NCI-H460 (cell line): ENCODE measurements at places on chromosomes 2 and 18.
A peak's percentile ranks its signal among the peaks of the same experiment; 100 is the strongest.

- DNase-seq, result no peak
These were observed 98.7 kb downstream of the PLA2R1 start for GRCh38 chr2:159963700-159964099.

- no peak for DNase-seq
These were observed 108.5 kb downstream of the TTC32 start for GRCh38 chr2:19793132-19793750.

GRCh38 chr2:60820416-60821132 is 60.8 kb upstream of the REL start:
- DNase-seq, result no peak

GRCh38 chr18:37548679-37549289 is 16.8 kb downstream of the CELF4 start:
- no peak for DNase-seq

- DNase-seq, result no peak
These were observed 31.0 kb upstream of the SNTG2 start for GRCh38 chr2:919672-920071.

- DNase-seq, result peak; percentile 24
These were observed 256.7 kb downstream of the HDAC4 start for GRCh38 chr2:239143858-239144712.

- no peak for DNase-seq
These were observed 208.6 kb downstream of the MYO1B start for GRCh38 chr2:191453761-191454160.

GRCh38 chr2:207229161-207229560 is 63.4 kb upstream of the KLF7 start:
- DNase-seq, result no peak

- DNase-seq, result no peak
These were observed 8.7 kb upstream of the HTR2B start for GRCh38 chr2:231133365-231134099.

GRCh38 chr18:13635046-13635445 is 91.3 kb downstream of the FAM210A start:
- no peak for DNase-seq

DNA sequence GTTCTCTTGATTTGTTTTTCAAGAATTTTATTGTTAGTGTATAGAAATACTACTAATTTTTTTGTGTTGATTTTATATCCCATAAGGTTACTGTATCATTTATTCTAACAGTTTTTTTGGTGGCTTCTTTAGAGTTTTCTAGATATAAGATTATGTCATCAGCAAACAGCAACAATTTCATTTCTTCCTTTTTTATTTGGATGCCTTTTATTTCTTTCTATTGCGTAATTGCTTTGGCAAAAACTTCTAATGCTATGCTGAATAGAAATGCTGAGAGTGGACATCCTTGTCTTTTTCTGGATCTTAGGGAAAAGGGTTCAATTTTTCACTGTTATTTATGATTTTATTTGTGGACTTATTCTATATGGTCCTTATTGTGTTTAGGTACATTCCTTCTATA is 298.8 kb downstream of the RPRM start:
- no peak for DNase-seq

GRCh38 chr2:231935207-231935524 is 9.0 kb upstream of the NPPC start:
- DNase-seq, result no peak

DNA sequence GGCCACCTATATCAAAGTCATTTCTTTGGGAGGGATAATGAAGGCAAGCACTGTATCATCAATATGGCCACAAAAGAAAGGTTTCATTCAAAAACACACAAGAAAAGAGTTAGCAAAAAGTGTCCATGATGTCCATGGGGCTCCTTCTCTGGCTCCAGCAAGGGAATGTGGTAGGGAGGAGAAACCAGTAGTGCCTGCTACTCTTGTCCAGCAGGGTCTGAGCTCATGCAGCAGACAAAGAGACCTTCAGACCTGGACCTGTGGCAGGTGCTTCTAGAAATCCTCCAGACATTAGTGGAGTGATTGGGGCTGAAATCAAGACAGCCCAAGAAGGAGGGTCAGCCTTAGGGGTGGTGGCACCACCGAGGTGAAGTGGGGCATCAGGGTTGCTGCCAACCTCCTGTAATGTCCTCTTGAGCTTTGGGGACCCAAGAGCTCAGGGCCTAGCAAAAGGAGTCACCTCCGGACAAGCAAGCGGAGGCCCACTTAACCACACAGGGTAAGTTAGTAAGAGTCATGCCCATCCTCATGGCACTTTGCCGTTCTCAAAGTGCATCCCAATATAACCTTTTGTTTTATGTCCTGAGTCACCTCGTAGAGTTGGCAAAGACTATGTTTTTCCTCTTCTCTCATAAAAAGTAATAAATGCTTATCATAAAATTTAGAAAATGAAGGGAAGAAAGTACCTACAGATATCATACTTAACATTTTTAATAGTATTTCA is 112.6 kb upstream of the YPEL5 start:
- DNase-seq, result no peak

DNA sequence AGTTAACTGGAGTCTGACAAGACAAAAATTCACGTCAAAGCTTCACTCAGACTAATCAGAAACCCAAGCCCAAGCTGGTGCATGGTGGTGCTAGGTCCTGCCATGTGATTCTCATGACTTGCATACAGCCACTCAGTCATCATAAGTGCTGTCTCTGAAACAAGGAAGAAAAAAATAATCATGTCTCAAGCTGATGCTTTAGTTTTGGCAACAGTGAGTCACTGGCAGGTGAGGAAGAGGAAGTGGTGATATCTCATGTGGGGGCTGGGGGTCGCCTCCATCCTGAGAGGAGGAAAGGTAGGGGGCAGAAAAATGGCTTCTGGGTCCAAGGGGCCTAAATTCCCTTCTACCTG is 136.3 kb downstream of the TMEM163 start:
- no peak for DNase-seq

- no peak for DNase-seq
These were observed 123.6 kb downstream of the LPIN1 start for GRCh38 chr2:11870064-11870463.

- no peak for DNase-seq
These were observed 15.7 kb upstream of the MMADHC start for GRCh38 chr2:149603248-149603647.

DNA sequence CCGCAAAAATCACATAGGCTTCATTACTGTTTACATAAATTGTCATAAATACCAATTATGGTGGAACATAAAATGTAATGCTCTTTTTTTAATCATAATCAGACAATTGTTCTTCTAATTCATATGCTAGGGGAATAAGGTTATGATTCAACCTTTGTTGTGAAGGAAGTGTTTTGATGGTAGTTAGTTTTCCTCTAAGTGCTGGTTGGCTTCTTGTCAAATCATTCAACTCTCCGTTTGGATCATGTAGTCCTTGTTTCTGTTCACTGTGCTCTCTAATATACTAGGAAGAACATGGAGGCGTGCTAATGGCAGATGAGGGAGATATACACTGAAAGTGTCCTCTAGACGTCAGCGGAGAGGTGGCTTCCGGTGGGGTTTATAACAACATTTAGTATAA is 1938.0 kb upstream of the PIK3C3 start:
- no peak for DNase-seq

GRCh38 chr18:60506682-60507081 is 134.1 kb upstream of the MC4R start:
- no peak for DNase-seq

DNA sequence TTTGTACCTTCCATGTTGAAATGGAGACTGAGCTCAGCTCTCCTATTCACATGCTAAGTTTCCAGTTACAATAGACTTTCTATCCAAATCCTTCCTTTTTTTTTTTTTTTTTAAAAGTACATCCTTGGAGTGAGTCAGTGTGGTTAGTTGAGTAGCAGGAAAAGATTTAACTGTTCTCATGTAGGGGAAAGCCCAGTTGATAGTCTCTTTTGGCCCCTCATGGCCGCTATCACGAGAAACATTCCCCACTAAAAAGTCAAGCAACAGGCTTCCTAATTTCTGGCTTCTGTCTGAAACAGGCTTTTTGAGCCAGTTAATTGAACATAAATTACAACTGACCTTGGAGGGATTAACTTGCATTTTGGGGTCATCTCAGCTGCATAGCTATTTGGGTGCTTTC is 161.3 kb downstream of the MEIS1 start:
- DNase-seq, result no peak

GRCh38 chr18:31407649-31408048 is 31.1 kb downstream of the DSG4 start:
- no peak for DNase-seq

GRCh38 chr2:180535289-180535688 is 445.1 kb upstream of the UBE2E3 start:
- no peak for DNase-seq

DNA sequence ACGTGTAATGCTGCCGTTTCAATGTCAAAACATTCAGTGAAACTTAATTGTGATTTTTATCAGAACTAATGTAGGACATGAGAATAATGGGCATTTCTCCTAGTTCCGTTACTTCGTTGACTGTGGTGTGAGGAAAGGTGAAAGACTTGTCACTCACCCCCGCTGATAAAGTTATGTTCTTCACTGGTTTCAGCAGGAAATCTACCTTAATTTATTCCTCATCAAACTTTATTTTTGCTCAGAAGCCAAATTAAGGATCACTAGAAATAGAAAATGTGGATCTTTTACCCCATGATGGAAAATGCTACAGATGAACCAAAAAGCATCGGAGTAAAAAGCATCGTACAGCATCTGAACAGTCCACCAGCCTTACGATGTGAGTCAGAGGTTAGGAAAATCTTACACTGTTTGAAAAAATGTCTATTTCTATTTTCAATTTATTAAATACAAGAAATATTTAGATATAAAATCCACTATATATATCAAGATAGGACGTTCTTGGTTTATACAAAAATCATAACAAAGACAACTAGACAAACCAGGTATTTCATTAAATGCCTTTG is 1.0 kb upstream of the ROCK1 start:
- DNase-seq, result no peak

- DNase-seq, result no peak
These were observed 448.3 kb upstream of the ST6GAL2 start for GRCh38 chr2:107334306-107334705.

DNA sequence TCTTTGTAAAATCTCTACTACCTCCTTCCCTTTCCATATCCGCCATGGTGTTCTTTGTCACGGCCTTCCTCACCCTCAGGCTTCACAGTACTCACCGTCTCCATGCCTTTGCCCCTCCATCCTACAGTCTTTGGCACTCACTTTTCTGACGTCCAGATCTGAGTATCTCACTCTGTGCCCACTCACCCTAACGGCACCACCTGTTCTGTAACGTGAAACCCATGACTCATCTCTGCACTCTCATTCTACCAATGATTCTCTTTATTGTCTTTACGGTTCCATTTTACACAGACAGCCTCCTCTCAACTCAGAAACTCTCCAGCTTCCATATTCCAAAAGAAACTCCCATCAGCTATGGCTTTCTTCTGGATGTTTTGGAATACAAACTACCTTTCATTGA is 56.7 kb downstream of the NETO1 start:
- no peak for DNase-seq

DNA sequence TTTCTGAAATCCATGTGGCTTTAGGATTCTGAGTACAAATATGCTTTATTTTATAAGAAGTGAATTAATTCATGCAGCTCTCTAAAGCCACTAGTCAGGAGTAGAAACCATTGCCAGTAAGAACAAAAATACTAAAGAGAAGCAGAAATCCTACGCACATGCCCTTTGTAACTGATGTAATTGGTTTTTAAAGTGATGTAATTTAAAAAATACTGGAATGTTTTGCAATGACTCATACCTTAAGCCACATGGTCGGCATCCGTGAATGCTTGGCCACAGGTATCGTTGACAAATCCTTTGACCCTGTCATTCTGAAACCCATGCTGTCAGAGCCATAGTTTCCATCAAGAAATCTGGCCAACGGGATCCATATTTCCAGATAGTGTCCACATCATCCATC is 213.3 kb downstream of the ACKR3 start:
- DNase-seq, result no peak
